ENCODE measurements at places on chromosomes 13 and 19. TPM values are rescaled to one million over a fixed set of nuclear protein-coding genes. Genes with fewer than 3 reads are reported as not detected.

NLRP12 gene
- under 0.01 TPM for total RNA-seq

ZNF600 gene
- 3.0 TPM for total RNA-seq

GARIN5A gene
- total RNA-seq: not detected

ZNF787 gene
- total RNA-seq: 21.7 TPM

CYP4F11 gene
- not detected for total RNA-seq

THSD8 gene
- total RNA-seq: not detected

FXYD1 gene
- not detected for total RNA-seq

KLK8 gene
- not detected for total RNA-seq

ZNF541 gene
- total RNA-seq: 0.89 TPM

NTN5 gene
- total RNA-seq: 0.14 TPM

PROSER3 gene
- 7.2 TPM for total RNA-seq

ZNF724 gene
- 1.8 TPM for total RNA-seq

ZSCAN4 gene
- total RNA-seq: 0.37 TPM

SLC25A41 gene
- total RNA-seq: not detected

CNFN gene
- not detected for total RNA-seq

FGF21 gene
- total RNA-seq: not detected

ZNF665 gene
- 3.3 TPM for total RNA-seq

MEIOSIN gene
- total RNA-seq: not detected

CACNA1A gene
- total RNA-seq: 14.3 TPM

SLC7A10 gene
- total RNA-seq: not detected

COX7A1 gene
- total RNA-seq: 14.8 TPM
